ENCODE measurements at places on chromosomes 5 and 9. TPM values are rescaled to one million over a fixed set of nuclear protein-coding genes. Genes with fewer than 3 reads are reported as not detected.

DNA sequence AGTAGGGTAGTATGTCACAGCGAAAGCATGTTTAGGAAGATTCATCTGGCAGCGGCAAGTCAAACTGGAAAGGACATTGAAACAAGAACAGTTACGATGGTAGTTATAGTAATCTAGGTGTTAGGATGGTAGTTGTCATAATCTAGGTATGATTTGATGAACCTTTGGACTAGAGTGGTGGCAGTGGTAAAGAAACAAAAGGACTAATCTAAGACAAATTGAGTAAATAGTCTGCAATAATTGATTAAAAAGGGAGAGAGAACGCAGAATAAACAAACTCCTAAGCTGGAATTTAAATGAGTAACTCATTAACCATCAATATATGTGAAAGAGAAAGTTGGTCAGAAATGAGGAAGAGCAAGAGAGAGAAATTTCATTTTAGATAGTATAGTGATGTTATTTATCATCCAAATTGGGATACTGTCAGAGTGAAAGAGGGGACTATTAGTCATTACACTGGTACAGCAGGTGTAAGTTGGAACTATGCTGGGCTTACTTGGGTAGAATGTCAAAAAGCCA, 56.8 kb downstream of the MTREX start:
- no peak for DNase-seq

DNA sequence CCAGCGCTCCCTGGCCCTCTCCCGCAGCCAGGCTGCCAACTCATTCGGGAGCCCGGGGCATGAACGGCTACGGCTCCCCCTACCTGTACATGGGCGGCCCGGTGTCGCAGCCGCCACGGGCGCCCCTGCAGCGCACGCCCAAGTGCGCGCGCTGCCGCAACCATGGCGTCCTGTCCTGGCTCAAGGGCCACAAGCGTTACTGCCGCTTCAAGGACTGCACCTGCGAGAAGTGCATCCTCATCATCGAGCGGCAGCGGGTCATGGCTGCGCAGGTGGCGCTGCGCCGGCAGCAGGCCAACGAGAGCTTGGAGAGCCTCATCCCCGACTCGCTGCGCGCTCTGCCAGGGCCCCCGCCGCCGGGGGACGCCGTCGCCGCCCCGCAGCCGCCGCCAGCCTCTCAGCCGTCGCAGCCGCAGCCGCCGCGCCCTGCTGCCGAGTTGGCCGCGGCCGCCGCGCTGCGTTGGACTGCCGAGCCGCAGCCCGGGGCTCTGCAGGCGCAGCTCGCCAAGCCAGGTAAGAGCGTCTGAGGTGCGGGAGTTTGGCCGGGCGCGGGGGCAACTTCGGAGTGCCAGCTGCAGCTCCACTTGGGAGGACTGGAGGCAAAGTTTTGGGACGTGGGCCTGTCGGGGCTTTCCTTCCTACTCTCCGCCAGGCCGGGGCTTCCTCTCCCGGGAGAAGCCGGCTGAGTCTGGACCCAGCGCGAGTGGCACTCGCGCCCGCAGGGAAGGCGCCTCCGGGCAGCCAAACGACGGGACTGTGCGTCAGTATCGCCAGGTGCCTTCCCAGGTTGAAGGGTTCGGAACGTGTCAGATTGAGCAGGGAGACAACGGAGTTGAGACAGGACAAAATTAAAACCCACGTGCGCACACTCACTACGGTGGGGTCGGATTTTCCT, 735 bp downstream of the DMRT3 start:
- no peak for DNase-seq

- DNase-seq, result peak; percentile 72
Measured at GRCh38 chr5:123511290-123511647, 708 bp upstream of the CSNK1G3 start.

- DNase-seq, result peak; percentile 98
Measured at GRCh38 chr5:16916262-16916878, 19.7 kb downstream of the MYO10 start.

DNA sequence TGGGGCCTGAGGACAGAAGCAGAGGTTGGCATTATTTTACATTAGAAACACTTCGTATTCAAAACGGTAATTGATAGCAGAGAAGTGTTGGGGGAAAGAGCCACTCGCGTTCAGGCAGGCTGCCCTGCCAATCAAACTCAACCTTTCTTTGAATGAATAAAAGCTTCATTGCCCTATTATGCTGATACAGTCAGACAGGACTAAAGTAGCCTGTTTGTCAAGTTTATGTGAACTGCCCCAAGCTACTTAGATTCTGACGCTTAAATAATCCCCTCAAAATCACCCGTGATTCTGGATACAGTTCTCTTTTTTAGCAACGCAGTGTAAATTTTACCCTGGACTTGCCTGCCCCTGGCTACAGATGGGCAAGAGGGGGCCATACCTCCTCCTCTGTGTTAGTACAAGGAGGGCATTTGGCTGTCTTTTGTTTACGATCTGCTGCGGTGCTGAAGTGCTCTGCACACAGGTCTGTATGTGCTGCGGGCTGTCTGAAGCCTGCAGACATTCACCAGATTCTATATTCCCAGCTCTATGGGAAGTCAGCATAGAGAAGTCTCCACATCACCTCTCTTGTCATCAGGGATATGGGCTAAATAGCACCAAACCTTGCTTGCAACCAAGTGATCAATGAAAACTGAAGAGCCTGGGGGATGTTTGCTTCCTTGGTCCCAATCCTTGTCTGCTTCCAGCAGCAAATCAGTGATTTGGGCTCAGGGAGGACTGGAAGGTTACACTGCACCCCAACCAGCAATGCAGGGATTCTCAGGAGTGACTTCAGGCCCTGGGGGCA, 218.4 kb downstream of the EBF1 start:
- DNase-seq, result no peak

DNA sequence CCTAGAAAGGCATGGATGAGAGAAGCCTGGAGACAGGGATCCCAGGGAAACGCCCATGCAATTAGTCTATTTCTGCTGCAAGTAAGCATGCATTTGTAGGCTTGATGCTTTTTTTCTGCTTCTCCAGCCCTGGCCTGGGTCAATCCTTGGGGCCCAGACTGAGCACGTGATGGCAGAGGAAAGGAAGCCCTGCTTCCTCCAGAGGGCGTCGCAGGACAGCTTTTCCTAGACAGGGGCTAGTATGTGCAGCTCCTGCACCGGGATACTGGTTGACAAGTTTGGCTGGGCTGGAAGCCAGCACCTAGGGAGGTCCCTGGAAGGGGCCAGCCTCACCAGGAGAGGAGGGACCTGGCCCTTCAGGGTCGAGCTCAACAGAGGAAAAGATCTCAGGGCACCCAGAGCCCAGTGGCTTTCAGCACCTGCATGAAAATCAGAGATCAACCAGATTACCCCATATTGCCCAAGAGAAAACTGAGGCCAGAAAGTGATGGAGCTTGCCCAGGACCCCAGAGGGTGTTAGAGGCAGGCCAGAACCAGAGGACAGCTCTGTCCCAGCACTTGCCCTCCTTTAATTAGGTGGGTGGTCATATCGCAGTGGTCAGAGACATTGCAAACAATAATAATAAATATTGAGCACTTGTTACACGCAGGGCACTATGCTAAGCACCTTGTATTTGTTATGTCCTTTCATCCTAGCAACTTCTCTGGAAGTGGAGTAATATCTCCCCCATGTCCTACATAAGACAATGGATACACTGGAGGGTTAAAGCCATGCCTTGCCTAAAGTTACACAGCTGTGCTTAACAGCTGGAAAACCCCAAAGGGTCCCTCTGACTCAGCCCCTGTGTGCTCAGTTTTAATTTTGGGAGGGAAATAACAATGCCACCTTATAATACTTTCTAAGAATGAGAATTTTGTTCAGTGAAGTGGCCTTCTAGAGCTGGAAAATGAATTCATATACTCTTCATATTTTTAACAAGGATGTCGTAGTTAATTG, 67.1 kb downstream of the KLF4 start:
- DNase-seq, result peak; percentile 76

GRCh38 chr5:82692826-82693225, 384.4 kb downstream of the TMEM167A start:
- DNase-seq, result no peak

GRCh38 chr9:36328798-36329411, 70.7 kb upstream of the GNE start:
- peak; percentile 78 for DNase-seq

- DNase-seq, result no peak
Measured at GRCh38 chr5:134227776-134228175, 1.9 kb upstream of the PPP2CA start.

GRCh38 chr5:113749334-113749733, 235.8 kb downstream of the YTHDC2 start:
- no peak for DNase-seq

GRCh38 chr5:127060470-127060985, 12.8 kb downstream of the C5orf63 start:
- no peak for DNase-seq

- no peak for DNase-seq
Measured at GRCh38 chr9:135283671-135284070, 195.9 kb upstream of the PPP1R26 start.

- peak; percentile 94 for DNase-seq
Measured at GRCh38 chr9:113682297-113682771, 193.8 kb upstream of the ZNF618 start.

DNA sequence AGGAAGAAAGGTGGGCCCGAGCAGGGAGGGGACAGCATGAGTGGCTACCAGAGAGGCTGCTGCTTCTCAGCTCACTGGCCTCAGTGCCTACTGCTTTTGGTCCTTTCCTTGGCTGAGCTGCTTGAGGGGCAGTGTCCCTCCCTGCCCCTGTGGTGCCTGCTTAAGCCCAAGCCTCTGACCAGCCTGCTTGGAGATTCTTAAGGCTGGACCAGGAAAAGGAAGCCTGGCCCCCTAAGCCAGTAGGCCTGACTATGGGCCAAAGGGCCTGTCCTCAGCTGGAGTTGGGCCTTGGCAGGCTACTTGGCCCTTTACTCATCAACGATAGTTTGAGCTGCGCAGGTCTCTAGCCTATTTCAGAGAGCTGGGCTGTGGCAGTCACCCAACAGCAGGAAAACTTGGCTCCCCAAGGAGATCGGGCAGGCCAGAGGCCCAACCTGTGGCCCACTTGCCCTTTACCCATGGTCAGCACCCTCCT, 24.9 kb downstream of the TCF7 start:
- DNase-seq, result no peak

DNA sequence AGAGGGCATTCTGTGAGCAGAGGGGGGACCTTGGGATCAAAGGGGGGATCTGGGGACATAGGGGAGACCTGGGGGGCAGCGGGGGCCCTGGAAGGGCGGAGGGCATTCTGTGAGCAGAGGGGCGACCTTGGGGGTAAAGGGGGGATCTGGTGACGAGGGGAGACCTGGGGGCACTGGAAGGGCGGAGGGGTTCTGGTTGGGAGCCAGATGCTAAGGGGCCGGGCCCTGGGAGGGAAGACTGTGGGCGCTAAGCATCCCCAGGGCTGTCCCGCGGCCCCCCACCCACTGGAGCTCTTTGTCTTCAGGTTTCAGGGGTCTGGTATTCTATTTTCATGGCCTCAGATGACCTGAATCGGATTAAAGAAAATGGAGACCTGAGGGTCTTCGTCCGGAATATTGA, 748 bp downstream of the LCN9 start:
- no peak for DNase-seq

DNA sequence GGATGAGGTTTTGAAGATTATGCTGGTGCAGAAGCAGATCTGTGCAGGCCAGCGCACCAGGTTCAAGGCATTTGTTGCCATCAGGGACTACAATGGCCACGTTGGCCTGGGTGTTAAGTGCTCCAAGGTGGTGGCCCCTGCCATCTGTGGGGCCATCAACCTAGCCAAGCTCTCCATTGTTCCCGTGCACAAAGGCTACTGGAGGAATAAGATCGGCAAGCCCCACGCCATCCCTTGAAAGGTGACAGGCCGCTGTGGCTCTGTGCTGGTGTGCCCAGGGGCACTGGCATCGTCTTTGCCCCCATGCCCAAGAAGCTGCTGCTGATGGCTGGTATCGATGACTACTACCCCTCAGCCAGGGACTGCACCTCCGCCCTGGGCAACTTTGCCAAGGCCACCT, 142.5 kb downstream of the SPATA31D1 start:
- DNase-seq, result no peak

- DNase-seq, result peak; percentile 96
Measured at GRCh38 chr5:142201471-142201887, 92.9 kb downstream of the NDFIP1 start.

DNA sequence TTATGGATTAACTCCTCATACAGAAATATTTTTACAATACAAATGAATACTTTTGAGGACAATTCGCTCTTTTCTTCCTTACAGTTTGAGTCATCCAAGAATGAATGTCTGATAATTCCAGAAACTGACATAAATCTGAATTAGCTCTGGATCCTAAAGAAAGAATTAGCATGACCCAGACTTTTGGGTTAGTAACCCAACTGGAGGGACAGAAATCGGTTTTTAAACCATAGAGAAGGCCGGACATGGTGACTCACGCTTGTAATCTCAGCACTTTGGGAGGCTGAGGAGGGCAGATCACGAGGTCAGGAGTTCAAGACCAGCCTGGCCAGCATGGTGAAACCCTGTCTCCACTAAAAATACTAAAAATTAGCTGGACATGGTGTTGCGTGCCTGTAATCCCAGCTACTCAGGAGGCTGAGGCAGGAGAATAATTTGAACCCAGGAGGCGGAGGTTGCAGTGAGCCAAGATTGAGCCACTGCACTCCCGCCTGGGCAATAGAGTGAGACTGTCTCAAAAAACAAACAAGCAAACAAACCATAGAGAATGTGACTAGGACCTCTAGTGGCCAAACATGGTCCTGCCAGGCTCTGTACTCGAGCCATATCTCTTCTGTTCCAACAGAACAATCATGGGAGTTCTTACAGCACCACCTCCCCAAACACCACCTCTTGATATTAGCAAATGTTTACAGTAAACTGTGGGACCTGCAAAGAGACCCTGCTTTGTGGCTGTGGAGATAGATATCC, 44.8 kb downstream of the LURAP1L start:
- peak; percentile 47 for DNase-seq

GRCh38 chr5:56330806-56331205, 97.7 kb upstream of the ANKRD55 start:
- no peak for DNase-seq

DNA sequence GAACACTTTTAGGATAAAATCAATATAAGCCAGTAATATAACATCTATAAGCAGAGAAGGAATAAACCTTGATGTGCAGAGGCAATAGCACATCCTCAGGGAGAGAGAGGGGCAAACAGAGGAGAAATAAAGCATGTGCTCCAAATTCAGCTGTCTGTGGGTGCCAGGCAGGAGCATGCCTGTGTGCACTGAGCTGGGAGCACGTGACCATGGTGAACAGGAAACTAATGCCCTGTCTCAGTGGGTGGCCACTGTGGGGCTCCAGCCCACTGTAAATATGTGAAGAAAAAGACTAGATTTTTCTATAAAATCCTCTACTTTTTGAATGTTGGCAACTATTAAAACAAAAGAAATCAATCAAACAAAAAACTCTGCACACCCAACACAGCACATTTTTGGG, 55.3 kb downstream of the FYB1 start:
- no peak for DNase-seq

- peak; percentile 38 for DNase-seq
Measured at GRCh38 chr9:97857606-97858392, 4.8 kb downstream of the FOXE1 start.

GRCh38 chr9:93205045-93205768, 21.3 kb downstream of the WNK2 start:
- DNase-seq, result peak; percentile 32

Gene SUSD3
- 1.4 TPM for total RNA-seq

Gene CACNA1B
- total RNA-seq, result not detected

Gene TMC1
- not detected for total RNA-seq

Gene LCN2
- total RNA-seq, result not detected

Gene MLANA
- total RNA-seq, result not detected

Gene ALDOB
- total RNA-seq, result not detected

Gene ZDHHC11B
- not detected for total RNA-seq

Gene CFAP157
- total RNA-seq, result not detected

Gene TTC23L
- total RNA-seq, result not detected

Gene POMT1
- 22.8 TPM for total RNA-seq

Gene CFAP90
- total RNA-seq, result 0.44 TPM

Gene SCGB3A2
- not detected for total RNA-seq

Gene SOHLH1
- total RNA-seq, result not detected

Gene ENHO
- total RNA-seq, result 0.71 TPM

Gene PCDHB6
- 0.49 TPM for total RNA-seq

Measured in M059J (cell line).